CD4-positive, alpha-beta T cell treated with Interferon gamma for 1 hour (primary cell): ENCODE measurements at places on chromosomes 12 and 14.
A peak's percentile ranks its signal among the peaks of the same experiment; 100 is the strongest.

- no peak for DNase-seq
These were observed 214.0 kb upstream of the MIS18BP1 start for GRCh38 chr14:45467023-45467422.

DNA sequence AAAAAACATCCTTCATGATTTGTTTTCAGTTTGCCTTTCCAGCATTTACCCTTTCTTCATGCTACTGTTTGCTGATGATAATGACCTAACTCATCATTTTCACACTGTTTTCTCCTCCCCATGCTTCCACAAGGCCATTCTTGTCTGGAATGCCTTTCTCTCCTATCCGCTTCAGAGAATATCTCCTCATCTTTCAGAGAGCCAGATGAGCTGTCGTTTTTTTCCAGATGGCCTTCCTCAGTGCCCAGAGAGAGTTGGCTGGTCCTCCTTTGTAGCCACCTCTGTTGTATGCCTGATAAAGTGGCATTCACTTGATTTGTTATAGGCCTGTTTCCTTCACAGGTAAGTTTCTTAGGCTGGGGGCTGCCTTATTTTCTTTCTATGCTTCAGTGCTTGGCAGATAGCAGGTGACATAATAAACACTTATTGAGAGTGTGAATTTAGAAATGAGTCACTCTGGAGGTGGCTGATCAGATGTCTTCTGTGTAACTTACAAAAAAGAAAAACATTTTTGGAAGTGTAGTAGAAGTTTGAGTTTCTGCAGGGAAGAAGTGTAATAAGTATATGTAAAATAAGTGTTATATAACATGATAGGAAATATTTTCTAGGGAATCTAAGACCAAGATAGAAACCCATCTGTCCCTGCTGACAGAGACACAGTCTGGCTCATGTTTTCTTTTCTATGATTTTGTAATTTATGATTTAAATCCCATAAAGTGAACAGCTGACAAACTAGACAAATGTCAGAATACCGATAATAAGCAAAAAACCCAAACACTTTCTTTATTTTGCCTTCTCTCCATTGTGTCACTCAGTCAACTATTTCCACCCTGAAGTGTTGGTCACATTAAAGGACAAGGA lies 174.5 kb downstream of the DACT1 start:
- no peak for DNase-seq

- no peak for DNase-seq
These were observed 391 bp downstream of the SERPINA4 start for GRCh38 chr14:94561656-94562010.

- DNase-seq: peak; percentile 43
These were observed 3.6 kb downstream of the TNS2 start for GRCh38 chr12:53053218-53054111.

DNA sequence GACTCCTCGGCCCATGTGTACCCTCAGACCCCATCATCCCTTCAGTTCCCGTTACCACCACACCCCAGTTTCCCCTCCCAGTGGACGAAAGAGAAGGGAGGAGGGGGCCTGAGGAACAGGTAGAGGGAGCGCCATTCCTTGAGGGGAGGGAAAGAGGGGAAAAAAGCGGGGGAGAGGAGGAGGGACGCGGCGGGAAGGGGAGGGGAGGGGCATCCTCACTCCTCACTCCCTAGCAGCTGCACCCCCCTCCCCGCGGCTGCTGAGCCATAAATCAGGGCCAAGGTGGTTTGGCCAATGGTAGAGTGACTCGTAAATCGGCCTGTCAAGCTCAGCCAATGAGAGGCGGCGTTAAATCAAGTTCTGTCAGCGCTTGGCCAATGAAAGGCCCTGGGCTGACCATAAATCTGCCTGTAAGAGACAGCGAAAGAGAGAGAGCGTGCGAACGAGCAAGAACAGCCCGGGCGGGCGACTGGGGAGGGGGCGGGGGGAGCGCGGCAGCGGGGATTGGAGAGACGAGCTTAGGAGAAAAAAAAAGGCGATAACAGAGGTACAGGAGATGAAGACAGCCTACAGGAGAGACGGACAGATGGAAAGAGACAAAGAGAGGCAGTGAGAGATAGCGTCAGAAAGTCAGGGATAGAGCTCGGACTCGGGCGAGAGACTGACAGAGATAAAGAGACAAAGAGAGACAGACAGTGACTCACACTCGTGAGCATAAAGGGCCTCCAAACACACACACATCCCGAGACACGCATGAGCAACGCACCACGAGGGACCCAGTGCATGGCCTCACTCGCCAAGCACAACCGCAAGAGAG lies 5.1 kb downstream of the GPR84 start:
- DNase-seq: peak; percentile 97

- no peak for DNase-seq
These were observed 169.5 kb upstream of the FOXN3 start for GRCh38 chr14:89586258-89587135.

DNA sequence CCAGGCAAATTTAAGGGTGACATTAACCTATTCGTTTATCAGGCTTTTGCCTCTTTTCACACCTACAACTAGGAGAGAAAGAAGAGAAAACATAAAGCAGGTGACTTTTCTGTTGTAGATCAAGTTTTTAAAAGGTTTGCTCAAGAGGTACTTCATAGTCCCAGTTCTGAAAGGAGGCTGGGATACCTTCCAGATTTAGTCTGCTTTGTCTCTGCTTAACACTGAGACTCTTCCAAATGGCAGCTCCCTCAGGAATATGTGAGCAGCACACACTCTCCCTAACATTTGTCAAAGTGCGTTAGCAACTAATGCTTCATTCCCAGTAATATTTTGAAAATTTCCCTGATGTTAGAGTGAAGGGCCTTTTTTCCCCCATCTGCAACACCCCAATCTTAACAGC lies 133.7 kb upstream of the RASSF8 start:
- DNase-seq: no peak

- DNase-seq: no peak
These were observed 75.5 kb downstream of the FAR2 start for GRCh38 chr12:29224572-29224971.

- no peak for DNase-seq
These were observed 10.2 kb downstream of the PFKM start for GRCh38 chr12:48129376-48129775.

DNA sequence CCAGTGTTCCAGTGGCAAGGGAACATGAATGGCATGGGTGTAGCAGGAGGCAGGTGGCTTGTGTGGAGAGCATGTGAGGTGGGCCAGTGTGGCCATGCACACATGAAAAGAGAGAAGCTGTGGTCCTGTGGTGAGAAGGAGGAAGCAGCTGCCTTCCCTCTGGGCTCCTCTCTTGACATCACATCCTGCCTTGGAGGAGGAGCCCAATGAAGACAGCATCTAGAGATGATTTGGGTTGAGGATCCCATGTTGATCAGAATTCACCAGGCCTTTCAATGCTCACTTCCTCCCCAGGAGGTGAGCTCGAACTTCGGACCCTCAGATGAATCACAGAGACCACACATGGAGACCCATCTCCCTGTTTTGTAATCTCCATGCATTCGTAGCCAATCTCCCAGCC lies 82.6 kb downstream of the LRRC74A start:
- DNase-seq: peak; percentile 77

DNA sequence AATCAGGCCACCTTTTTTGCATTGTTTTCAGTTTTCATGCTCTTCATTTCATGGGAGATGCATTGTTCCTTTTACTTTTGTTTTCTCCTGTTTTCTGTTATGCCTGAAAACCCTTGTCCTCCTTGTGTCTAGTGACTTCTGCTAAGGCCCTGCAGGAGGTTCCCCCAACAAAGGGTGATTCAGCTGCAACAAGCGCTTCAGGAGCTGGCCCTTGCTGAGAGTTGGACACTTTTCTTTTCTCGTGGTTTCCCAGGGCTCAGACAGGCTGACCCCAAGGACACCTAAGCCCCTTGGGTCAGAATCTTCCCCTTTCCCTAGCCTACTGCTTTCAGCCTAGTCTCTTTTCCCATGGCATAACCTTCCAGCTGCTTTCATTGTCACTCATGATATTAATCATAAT lies 98.9 kb downstream of the PLXNC1 start:
- DNase-seq: no peak

- DNase-seq: no peak
These were observed 85.0 kb downstream of the CRADD start for GRCh38 chr12:93762059-93762719.

GRCh38 chr12:48985901-48986300 lies 7.8 kb downstream of the WNT1 start:
- no peak for DNase-seq

DNA sequence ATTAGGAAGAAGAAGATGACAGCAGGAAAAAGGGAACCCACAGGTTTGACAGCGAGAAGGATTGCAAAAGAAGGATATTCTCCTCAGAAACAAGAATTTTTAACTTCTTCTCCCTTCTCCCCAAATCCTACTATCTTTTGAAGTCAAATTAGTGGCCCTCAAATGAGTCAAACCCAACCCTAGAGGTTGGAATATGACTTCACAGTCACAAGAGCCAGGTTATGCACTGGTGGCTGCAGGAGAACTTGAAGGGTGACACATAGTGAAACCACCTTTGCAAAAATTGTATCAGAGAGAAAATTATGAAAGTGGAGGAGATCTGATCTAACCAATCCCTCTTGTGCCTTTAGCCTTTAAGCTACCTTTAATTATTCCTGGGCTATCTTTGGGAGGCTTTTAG lies 386.2 kb upstream of the CCDC196 start:
- no peak for DNase-seq

DNA sequence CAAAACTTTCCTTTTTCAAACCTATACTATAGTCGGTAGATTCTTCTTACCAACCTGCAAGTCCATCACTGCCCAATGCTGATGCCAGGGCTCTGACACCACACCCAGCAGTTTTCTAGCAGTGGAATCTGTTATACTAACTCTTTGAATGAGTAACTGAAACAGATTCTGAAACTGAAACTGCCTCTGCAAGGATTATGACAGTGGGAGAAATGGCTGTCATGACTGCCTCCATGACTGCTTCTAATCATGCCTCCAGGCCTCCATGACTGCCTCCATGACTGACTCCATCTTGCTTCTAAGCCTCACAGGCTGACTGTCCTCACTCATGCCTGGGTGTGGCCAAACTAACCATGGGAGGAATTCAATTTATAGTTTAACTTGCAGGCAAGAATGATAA lies 29.4 kb upstream of the OXA1L start:
- DNase-seq: no peak

- DNase-seq: no peak
These were observed 106.9 kb upstream of the CPM start for GRCh38 chr12:69039911-69040310.

DNA sequence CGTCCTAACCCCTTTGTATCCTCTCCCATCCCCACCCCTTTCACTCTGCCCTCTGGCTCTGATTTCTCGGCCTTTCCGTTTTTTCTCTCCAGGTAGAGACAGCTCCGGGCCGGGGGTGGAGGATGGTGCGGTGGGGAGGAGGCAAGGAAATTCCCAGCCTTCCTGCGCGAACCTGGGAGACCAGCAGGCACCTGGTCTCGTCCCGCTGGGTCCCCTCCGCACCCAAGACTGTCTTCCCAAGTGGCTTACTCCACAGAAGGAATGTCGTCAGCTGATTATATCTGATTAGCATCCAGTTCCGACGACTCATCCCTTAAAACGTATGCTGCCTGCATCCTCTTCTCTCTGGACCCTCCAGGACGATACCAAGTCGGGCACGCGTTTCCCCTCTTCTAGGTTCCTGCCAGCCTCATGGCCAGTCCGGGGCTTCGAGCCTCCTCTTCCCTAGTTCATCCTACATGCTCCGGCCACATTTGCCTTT lies 42.2 kb upstream of the CAPRIN2 start:
- DNase-seq: no peak

- DNase-seq: no peak
These were observed 76.6 kb downstream of the DERA start for GRCh38 chr12:15987696-15988095.
